Activated CD4-positive, alpha-beta T cell treated with anti-CD3 and anti-CD28 coated beads for 36 hours (primary cell): ENCODE measurements at places on chromosomes 5 and 9.
A peak's percentile ranks its signal among the peaks of the same experiment; 100 is the strongest.

- peak; percentile 28 for DNase-seq
Observed at GRCh38 chr9:80175286-80176150, 603.8 kb downstream of the TLE4 start.

DNA sequence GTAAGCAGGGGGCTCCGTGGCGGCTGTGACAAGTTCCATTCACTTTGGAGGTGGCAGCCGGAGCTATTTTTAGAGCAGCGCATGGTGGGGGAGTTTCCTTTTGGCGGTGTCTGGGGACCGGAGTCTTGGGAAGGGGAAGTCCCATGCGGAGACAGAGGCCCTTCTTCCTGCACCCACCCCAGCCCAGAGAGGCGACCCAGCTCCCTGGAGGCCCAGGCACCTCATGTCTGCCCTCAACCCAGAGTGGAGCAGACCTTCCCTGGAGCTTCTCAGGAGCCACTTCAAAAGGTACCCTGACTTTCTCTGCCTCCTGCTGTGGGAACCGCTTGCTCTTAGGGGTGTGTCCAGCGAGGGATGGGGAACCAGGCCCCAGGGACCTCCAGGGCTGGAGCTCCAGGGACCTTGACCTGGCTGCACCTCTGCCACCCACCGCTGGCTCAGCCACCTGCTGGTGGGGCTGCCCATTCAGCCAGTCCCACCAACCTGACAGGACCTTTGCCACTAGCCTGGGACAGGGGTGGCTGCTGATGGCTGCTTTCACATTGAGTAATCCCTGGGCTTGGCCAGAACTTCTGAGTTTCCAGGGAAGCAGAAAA is 34.1 kb downstream of the NEK6 start:
- DNase-seq: peak; percentile 71

DNA sequence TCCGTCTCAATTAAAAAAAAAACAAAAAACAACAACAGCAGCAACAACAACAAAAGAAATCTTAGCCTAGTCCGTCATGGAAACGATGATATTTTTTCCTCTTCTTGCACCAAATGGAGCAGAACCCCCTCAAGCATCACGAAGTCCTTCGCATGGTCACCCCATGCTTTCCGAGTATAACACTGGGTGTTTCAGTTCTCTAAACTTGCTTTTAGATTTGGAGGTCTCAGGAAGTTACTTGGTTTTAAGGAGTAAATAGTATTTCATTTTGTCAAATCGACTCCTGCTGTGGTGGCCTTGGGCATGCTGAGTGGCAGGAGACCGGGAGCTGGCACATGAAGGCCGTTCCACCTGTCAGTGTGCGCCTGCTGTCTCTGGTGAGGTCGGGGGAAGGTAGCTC is 118.5 kb upstream of the CACNA1B start:
- DNase-seq: no peak

DNA sequence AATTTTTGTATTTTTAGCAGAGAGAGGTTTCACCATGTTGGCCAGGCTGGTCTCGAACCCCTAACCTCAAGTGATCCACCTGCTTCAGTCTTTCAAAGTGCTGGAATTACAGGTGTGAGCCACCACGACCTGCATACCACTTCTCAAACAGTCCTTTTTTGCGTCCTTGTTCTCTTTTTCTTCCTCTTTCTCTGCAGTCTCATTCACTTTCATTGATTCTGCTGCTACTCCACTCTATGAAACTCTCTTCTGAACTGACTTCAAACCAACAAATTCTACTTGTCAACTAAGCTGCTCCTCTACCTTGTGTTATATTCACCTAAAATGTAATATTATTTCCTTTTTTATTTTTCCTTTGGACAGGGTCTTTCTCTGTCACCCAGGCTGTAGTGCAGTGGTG is 7.9 kb downstream of the NSD1 start:
- no peak for DNase-seq

DNA sequence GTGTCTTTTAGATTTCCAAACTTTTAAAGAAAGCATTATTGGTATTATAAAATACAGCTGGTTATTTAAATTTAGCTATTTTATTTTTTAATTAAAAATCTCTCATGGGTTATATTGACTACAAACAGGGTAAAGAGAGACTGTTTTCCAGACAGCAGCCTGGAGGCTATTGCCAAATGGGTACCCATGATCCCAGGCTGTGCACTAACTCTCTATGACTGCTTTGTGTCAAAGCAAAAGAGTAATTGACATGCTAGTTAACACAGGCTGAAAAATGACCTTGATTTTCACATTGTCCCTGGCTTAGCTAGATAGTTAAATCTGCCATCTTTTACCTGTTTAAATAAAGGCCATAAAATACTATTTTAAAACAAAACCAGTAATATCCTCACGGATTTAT is 589.7 kb downstream of the ANXA1 start:
- DNase-seq: no peak
